ENCODE measurements at places on chromosomes 11 and 22.

GRCh38 chr22:30453731-30454510, 17.9 kb downstream of the SEC14L3 start:
- DNase-seq = no peak

- no peak for DNase-seq
These were observed 179.3 kb upstream of the RAG2 start for GRCh38 chr11:36777311-36777710.

GRCh38 chr11:71404209-71404608, 44.0 kb downstream of the DHCR7 start:
- no peak for DNase-seq

- DNase-seq = no peak
These were observed 82.4 kb downstream of the AASDHPPT start for GRCh38 chr11:106159836-106160235.

DNA sequence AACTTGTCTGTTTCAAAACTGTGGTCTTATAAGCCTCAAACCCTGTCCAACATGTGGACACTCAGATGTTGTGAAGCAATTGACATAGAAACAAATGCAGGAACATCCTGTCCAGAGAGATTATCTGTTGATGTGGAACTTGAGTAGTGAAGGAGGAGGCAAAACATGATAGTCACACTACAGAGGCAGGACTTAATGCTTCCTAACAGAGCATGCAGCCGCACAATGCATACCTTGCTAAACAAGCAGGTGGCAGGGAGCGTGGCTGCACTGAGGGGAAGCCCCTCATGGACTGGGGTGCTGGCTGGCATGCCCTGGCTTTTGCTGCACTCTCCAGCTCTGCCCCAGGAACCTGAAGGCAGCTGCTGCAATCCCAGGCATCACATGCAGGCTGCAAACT, 5.3 kb downstream of the C22orf39 start:
- DNase-seq = no peak

- no peak for DNase-seq
These were observed 40.0 kb downstream of the BTG4 start for GRCh38 chr11:111472228-111472627.

DNA sequence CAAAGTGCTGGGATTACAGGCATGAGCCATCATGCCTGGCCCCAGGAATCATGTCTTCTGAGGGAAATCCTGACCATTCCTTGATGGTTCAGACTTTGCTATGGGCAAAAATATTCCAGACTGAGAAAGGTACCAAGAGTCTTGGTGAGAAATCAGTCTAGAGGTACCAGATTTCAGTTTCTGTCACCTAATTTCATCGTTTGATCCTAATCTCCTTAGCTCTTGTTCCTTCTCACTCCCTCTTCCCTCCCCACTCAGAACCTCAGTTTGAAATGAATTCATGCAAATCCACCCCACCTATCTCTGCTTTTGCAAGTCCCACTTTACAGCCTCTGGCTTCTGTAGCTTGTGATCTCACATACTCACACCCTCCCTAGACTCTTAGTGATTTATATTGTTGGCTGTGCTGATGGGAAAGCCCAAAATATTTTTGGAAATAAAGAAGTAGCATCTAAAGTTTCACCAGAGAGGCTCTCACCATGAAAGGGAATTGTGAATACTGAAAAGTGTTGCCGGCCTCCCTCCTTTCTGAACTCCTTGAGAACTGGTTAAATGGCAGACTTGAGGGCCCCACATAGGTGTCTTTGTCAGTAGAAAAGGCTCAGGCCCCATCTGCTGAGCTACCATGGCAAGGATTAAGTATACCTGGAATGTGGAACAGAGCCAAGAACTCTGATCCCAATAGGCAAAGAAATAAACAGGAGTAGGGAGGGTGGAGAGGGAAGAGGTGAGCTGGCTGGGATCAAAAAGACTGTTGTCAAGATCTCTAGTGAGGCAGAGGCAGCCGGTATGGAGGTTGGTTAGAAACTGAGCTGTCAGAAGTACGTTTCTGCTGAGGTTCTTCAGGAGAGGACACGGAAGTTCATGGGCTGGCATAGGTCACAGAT, 190.5 kb upstream of the MTMR2 start:
- no peak for DNase-seq

Data from CD4-positive, alpha-beta T cell treated with Interleukin-15 for 4 hours (primary cell).